ENCODE measurements at places on chromosomes 4 and X.
A peak's percentile ranks its signal among the peaks of the same experiment; 100 is the strongest.

DNA sequence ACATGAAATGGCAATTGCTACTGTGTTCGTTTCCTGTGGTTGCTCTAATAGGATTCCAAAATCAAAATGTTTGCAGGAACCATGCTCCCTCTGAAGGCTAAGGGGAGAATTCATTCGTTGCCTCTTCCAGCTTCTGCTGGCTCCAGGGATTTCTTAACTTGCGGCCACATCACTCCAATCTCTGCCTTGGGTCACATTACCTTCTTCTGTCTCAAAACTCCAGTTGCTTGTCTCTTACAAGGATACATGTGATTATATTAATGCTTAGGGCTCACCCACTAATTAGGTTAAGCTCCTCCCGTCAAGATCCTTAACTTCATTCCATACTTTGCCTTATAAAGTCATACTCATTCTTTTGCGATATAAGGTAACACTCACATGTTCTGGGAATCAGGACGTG lies 208.4 kb downstream of the RBM46 start:
- DNase-seq: no peak

GRCh38 chrX:63613531-63614028 lies 171.4 kb downstream of the ARHGEF9 start:
- no peak for DNase-seq

DNA sequence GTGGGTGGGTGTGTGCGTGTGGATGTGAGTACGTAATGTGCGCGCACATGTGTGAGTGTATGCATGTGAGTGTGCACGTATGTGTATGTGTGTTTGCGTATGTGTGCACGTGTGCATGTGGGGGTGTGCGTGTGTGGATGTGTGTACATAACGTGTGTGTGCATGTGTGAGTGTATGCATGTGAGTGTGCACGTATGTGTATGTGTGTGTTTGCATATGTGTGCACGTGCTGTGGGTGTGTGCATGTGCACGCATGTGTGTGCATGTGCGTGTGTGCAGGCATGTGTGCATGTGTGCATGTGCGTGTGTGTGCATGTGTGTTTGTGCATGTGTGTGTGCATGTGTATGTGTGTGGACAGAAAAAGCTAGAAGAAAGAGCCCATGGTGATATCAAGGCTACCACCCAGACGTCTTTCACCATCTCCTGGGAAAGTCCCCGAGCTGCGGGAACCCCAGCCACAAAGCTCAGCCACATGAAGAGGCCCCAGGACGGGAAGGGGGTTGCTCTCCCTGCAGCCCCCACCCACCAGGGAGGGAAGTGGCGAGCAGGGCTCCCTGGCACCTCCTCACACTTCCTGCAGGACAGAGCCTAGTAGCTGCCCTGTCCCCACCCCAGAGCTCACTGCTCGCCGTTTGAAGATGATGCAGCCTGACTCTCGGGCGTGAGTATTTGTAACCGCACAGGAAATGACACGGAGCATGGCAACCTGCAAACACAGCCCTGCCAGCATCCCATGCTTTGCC lies 108.3 kb downstream of the DCTD start:
- no peak for DNase-seq

GRCh38 chr4:102339018-102339417 lies 6.3 kb downstream of the SLC39A8 start:
- DNase-seq: no peak

GRCh38 chr4:152115794-152116193 lies 355.0 kb upstream of the GATB start:
- DNase-seq: no peak

DNA sequence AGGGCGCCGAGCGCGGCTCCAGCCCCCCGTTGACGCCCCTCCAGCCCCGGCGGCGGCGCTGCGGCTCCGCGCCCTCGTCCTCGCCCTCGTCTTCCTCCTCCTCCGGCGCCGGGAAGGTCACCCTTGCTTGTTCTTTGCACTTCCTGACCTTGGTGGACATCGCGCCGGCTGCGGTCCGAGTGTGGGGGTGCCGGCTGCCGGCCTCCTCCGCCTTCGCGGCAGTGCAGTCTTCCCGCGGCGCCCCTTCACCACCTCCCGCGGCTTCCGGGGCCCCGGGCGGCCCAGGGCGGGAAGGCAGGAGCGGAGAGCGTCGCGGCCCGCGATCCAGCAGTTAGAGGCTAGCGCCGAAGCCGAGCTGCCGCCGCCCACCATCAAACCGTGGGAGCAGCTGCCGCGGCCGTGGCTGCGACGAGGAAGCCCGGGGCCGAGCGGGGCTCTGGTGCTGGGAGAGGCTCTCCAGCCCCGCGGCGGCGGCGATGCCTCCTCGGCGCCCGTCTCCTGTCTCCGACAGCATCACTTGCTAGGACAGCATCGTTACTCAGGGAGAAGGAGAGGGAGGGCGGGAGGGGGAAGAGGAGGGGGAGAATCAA lies at the start of gene TRPC3:
Gene TRPC3, minus strand, starts transcription at position 540 of the 590 bp plus-strand sequence. Its CDS starts 380 bp downstream, at position 160.
- DNase-seq: no peak

DNA sequence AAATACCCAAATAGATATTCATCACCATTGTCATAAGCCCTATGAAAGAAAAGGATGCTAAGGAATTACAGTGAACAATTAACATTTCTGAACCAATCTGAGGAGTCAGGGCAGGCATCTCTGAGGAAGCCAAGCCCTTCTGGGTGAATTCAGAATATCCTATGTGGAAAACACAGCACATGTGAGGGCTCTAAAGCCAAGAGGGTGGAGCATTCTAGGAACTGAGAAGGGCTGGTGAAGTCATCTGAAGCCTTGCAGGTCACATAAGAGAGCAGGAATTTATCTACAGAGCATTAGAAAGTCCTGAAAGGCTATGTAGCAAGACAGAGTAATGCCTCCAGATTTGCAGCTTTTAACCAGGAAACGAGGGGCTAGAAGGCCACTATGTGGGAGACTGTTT lies 195.7 kb downstream of the SPATA18 start:
- no peak for DNase-seq

- no peak for DNase-seq
Observed at GRCh38 chr4:73945140-73945539, 36.7 kb downstream of the PF4 start.

DNA sequence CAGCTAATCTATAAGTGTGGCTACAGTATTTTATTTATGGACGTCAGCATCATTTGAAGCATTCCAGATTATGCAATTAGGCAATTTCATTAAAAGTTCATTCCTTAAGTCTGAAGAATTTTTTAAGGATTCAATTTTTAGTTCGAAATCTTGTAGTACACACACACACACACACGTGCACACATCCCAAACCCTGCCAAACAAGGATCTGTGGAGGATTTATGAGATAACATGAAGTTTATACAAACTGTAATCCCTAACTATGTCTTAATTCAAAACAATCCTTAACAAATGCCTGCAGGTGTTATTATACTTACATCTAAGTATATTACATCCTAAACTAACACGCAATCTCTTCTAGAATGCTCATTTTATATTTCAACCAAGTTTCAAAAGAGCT lies 105.8 kb downstream of the ELOVL6 start:
- DNase-seq: no peak

DNA sequence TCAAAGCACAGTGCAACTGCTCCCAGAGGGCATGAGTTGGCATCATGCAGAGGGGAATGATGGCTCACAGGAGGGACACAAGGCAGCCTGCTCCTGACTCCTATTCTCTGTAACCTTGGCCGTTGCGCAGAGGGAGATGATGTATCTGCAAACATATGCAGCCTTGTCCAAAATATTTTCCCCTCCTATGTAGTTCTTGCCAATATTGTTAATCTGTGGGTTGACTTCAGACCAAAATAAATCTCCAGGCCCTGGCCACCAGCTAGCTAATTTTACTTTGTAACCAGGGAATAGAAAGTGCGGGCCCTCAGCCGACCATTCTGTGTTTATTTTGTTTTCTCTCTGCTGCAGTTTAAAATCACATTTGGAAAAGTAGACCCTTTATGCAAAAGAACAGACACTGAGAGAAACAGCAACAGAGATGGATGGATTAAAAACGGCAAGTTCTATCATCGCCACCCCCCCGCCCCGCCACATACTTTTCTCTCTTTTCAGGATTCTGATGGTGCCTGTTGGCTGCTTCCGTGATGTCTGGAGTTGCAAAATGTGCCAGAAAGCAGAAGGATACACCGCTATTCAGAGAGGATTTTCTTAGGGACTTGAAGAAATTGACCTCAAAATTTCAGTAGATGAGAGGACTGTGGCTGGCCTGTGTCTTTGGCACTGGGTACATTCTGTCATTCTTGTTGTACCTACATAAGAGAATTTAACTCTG lies 185.3 kb upstream of the BCOR start:
- DNase-seq: no peak

- no peak for DNase-seq
Observed at GRCh38 chr4:148207068-148207467, 235.1 kb downstream of the NR3C2 start.

DNA sequence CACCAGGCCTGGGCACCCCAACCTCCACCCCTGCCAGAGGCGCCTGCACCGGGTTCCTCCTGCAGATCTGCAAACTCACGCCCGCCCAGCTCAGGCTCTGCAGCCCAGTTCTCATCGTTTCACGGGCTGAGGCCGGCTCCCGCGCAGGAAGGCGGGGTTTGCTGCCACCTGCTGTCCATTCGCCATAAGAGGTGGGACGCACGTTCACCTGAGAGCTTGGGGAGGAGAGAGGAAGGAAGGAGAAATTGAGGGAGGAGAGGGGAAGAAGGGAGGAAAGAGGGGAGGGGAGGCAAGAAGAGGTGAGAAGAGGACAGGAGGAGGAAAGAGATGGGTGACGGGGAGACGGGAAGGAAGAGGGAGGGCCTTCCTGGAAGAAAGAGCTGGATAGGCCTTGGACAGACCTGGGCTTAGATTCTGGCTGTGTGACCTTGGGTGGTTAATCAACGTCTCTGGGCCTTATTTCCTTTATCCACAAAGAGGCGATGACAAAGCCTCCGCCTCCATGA lies 114.5 kb downstream of the ADRA2C start:
- DNase-seq: peak; percentile 2
